Cerebellar nuclear complex (tissue), 1 donor: ENCODE measurements at places on chromosomes 13 and 19.

DNA sequence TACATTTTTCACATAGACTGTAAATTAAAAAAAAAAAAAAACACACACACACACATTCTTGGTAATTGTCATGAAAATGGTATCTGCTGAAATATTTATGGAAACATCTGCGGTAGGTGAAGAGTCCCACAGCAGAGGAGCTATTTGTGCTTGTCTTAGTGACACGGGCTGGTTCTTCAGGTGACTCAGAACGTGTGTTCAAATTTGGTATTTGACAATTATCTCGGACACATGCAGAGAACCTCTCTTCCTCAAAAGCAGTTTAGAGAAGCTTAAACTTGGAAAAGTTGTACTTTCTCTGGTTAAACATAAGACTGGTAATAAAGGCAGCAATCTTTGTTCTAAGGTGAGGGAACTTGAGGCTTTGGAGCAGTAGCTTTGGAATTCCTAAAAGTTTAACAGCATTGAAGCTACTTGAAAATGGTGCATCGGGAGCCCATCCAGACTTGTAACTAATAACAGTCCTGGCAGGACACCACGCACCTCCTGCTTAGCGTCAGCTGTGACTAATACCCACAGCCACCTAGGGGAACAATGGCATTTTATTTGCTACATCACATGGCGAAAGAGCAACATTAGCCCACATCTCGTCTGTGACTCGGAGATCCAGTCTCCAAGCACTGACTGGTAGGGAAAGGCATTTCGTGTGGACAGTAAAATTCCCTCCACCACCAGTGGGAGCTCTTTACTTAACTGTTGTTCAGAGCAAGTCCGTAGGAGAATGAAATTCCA is 1505.1 kb upstream of the SLC10A2 start:
- no peak for DNase-seq

DNA sequence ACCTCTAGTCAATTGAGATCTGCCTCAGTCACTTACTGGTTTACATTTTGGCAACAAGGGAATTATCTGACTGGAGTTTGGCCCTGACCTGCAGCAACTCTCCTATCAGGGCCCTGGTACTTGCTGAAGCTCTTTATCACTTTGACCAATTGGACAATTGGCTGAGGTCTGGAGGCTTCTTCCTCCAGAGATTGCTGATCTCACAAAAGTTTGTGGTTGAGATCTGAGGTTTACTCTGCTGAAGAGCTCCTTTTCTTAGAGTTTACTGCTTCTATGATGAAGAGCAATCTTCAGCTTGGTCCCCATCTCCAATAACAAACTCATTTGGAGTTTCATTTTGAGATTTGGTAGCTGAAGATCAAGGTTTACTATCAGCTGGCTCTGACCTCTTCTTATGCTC is 276.9 kb upstream of the SGCG start:
- no peak for DNase-seq

GRCh38 chr13:111304041-111304544 is 16.3 kb upstream of the TEX29 start:
- DNase-seq, result no peak

DNA sequence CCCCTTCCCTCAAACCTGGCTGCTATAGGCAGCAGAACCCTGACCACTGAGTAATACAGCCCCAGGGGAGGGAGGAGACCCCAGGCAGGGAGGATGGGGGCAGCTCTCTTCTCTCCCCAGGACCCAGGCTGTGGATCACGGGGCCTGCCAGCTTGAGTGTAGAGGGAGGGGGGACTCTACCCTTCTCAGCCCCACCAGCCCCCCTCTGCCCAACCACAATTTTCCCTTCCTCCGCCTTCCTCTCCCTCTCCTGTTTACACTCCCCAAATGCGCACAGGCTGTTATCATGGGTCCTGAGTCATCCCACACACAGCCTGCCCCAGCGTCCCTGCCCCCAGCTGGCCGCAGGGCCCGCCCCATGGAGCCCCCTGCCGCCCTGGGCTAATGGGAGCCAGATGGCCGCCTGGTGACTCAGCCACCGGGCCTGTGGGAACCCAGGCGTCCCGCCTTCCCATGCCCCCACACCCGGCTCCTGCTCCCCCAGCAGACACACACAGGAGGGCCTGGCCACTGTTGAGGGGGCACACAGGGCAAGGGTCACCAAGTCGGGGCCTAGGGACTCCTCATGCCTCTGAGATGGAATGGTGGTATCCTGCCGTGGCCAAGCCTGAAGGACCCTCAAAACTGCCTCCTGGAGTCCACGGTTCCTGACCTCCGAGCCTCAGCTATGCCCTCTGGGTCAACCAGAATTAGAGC is 13.6 kb downstream of the CCDC97 start:
- DNase-seq, result no peak

DNA sequence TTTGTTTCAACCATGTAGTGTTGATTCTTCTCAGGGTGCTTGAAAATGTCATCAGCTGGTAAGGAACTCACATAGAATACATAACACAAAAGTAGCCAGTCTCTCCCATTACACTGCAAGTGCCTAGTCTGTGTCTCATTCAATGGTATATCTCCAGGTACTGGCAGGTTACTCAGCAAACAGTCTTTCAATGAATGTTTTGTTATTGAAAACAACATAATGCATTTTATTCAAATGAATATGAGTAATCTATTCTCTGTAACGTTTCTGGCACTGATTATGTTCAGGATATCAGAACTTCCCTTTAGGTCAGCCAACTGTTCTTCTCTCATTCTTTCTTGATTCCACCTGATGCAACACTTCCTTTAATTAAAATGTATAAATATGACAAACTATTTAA is 68.0 kb upstream of the SLITRK1 start:
- DNase-seq, result no peak

GRCh38 chr19:42198676-42199439 is 18.6 kb downstream of the DEDD2 start:
- DNase-seq, result no peak

GRCh38 chr13:40756042-40756441 is 14.9 kb downstream of the MRPS31 start:
- no peak for DNase-seq

GRCh38 chr19:46976845-46977320 is 42.8 kb upstream of the NPAS1 start:
- no peak for DNase-seq

- DNase-seq, result no peak
These were observed 416.6 kb downstream of the KLF12 start for GRCh38 chr13:73717632-73718031.

DNA sequence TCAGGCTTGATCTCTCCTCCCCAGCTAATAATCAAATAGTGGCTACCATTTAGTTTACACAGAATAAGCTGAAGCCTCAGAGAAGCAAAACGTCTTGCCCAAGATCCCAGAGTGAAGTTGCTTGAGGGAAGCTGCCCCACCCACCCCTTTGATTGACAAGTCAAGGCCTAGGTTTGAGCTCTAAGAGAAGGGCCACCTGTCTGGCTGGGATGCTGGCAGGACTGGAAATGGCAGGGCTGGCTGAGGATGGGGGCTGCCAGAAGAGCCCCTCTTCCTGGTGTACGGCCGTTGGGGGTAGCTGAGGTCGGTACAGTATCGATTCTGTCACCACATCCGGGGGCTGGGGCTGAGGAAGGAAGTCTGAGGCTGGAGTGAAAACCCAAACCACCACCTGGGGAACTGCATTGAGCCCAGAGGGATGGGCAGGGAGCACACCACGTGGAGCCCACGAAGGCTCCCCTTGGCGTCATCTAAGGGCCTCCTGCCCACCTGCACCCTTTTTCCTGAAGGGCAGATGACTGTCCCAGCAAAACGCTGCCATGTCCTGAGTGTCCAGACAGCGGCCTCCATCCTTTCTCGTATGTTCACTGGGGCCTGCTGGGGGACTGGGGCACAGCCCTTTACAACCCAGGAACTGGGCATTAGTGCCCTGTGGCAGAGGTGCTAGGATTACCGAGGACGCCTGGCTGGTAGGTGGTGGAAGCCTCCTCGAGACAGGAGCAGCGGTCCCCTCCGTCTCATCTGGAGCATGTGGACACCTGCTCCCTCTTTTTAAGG is 1.4 kb upstream of the PRKD2 start:
- no peak for DNase-seq

DNA sequence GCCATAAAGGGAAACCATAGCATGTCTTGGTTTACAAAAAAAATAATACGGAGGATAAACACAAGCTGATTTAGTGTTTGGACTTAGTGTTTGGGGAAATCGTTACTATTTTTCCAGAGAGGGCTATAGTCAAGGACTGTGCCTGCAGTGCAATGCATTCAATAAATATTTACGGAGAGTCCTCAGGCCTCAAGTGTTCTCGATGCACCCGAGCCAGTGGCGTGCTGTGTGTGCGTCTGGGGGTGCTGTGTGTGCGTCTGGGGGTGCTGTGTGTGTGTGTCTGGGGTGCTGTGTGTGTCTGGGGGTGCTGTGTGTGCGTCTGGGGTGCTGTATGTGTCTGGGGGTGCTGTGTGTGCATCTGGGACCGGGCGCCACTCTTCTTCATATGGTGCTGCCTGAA is 71.7 kb upstream of the GTF3A start:
- DNase-seq, result no peak

- peak; percentile 58 for DNase-seq
These were observed 41.8 kb upstream of the ZNF429 start for GRCh38 chr19:21463449-21464105.

- no peak for DNase-seq
These were observed 5.7 kb downstream of the USPL1 start for GRCh38 chr13:30623392-30623791.

- no peak for DNase-seq
These were observed 111.3 kb downstream of the ZNF486 start for GRCh38 chr19:20278342-20278741.

- no peak for DNase-seq
These were observed 5.7 kb upstream of the LRRC4B start for GRCh38 chr19:50573741-50574461.

DNA sequence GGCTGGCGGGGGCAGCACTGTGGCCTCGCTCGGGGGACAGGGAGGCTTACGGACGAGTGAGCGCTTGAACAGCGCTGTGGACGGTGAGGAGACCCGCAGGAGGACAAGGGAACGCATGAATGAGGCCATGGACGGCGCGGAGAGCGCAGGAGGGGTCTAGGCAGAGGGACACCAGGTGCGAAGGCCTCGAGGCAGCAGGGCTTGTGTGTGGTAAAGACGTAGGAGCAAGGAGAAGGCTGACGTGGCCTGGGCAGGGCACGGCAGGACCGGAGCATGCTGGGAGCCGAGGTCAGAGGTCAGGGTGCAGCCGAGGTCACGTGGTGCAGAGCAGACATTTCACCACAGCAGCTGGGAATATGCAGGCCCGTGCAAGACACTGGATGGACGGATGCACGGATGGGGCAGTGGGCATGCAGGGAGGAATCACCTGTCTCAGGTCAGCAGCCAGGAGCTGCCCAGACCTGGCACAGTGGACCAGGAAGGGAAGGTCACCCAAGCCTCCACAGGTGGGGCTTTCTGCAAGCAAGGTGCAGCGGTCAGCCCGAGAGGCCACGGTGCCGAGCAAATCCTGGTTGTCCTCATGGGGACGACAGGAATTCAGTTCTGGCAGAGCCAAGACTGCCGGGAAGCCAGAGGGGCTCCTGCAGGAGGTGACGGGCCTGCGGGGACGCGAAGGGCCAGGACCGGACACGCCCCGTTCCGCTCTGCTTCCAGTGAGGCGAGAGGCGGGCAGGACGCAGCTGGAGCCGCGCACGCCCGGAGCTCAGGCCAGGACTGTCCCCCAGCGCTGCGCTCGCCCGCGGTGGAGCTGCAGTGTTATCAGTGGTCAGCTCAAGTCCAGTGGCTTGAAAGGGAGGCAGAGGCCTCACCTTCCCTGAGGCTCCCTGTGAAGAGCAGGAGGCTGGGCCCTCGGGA is 72.2 kb downstream of the RASA3 start:
- no peak for DNase-seq

DNA sequence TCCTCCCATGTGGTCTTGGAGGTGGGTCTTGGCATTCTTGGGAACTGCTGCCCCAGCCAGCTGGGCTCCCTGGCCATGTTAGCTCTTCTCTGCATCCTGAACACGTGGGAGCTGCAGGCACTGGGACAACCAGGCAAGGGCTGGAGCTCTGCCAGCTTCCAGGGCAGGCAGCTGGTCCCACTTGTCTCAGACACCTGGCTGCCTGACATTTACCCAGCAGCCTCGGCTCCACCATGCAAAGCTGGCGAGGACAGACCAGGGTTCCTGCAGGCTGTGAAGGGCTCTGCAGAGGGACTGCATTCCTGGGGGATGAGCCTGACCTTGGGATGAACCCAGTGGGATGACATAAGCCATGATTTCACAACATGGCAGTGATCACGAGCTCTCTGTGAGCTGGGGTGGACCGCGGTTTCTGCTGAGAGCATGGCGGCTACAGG is 99.0 kb upstream of the TSHZ3 start:
- no peak for DNase-seq

- no peak for DNase-seq
These were observed 51.5 kb downstream of the INSR start for GRCh38 chr19:7242601-7243258.

DNA sequence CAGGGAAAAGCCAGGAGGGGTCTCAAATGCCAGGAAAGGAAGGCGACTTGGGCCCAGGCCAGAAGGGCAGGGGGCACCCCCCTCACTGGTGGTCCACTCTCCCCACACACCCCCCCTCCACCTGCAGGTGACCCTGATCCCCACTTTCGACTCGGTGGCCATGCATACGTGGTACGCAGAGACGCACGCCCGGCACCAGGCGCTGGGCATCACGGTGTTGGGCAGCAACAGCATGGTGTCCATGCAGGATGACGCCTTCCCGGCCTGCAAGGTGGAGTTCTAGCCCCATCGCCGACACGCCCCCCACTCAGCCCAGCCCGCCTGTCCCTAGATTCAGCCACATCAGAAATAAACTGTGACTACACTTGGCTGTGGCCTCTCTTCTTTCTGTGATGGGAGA is 14.9 kb downstream of the MAP1S start:
- no peak for DNase-seq

DNA sequence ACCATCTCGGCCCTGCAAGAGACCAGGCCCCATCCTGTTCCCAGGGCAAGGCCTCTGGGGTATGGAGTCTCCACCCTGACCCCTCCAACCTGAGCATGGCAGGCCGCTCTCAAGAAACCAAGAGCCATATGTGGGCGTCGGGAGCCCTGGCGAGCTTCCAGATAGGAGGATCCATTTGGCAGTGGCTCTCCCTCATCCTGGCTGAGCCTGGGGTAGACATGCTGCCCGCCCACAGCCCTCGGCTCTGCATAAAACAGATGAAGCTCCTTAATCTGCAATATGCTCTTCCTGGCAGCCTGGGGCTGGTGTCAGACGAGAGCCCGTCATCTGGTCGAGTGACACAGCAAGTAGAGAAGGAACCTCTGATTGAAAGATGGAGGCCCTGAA is 6.1 kb downstream of the ATP13A1 start:
- DNase-seq, result peak; percentile 47

GRCh38 chr19:38055655-38056521 is 148.9 kb downstream of the SIPA1L3 start:
- DNase-seq, result no peak

- DNase-seq, result peak; percentile 79
These were observed 510 bp upstream of the PCDH9 start for GRCh38 chr13:67230404-67231288.

- DNase-seq, result no peak
These were observed 17.8 kb upstream of the TMEM255B start for GRCh38 chr13:113741191-113741668.

DNA sequence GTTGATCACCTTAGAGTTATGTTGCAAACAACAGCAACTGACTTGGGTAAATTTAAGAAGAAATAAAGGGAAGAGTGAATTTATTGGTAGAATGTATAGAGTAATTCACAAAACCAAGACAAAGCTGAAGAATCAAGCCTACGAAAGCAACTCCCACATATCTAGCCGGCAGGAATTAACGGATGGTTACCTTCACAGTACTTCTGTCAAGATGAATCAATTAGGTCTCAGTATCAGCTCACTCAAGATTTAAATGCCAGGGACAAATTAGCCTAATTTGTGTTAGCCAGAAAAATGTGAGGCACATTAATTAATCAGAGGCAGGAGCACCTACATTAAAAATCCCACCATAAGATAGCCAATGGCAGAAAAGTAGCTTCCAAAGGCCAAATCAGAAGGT is 10.7 kb downstream of the KPNA3 start:
- DNase-seq, result no peak
